ENCODE measurements at places on chromosomes 1 and 21.

GRCh38 chr1:188295157-188295556, 1466.4 kb downstream of the PLA2G4A start:
- no peak for DNase-seq

DNA sequence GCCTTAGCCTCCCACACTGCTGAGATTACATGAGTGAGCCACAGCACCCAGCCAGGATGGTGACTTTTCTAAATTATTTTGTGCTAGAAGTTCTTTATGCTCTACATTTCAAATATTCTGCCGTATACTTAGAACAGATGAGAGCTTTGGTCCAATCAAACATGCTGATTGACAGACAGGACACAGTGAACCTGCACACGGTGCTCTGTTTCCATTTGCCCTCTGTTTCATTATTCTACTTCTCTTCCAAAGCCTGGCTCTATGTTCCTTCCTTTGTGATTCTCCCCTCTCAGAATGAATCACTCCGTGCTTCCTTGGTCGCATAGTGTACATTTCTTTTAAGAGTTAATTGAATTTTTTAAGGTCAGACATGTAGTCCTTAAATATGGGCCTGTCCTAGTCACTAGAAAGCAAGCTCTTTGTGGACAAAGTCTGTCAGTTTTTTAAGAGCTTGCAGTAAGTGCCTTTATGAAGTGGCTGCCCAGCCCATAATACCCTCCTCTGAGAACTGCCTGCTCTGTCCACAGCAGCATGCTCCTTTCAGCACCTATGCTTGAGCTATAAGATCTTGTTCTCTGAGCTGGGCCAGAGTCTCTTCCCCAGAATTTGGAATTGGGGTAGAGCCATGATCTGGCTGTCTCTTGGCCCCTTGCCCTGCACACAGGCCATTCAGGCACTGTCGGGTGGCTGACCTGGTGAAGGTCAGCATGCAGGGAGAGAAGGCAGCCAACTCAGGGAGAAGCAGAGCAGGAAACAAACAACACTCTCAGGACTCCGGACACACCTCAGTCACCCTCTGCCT, 66.8 kb upstream of the SLC44A3 start:
- DNase-seq, result no peak

GRCh38 chr1:30845904-30846290, 62.7 kb downstream of the SDC3 start:
- DNase-seq, result no peak

- DNase-seq, result no peak
These were observed 39.1 kb downstream of the IFI44 start for GRCh38 chr1:78688697-78689096.

DNA sequence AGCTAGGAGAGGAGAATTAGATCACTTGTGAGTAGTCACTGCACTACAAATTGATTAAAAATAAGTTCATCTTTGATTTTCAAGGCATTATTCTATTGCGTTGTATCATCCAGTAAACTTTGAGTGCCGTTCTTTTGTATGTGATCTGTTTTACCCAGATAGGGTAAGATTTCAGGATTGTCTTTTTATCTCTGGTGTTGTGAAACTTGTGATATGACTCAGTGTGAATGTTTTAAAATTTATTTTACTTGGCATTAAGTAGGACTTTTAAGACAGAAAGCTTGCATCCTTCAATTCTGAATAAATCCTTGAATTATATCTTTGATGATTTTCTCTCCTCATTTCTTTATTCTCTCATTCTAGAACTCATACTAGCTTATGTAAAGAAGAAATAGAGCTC, 93.3 kb upstream of the ADAMTS5 start:
- DNase-seq, result no peak

DNA sequence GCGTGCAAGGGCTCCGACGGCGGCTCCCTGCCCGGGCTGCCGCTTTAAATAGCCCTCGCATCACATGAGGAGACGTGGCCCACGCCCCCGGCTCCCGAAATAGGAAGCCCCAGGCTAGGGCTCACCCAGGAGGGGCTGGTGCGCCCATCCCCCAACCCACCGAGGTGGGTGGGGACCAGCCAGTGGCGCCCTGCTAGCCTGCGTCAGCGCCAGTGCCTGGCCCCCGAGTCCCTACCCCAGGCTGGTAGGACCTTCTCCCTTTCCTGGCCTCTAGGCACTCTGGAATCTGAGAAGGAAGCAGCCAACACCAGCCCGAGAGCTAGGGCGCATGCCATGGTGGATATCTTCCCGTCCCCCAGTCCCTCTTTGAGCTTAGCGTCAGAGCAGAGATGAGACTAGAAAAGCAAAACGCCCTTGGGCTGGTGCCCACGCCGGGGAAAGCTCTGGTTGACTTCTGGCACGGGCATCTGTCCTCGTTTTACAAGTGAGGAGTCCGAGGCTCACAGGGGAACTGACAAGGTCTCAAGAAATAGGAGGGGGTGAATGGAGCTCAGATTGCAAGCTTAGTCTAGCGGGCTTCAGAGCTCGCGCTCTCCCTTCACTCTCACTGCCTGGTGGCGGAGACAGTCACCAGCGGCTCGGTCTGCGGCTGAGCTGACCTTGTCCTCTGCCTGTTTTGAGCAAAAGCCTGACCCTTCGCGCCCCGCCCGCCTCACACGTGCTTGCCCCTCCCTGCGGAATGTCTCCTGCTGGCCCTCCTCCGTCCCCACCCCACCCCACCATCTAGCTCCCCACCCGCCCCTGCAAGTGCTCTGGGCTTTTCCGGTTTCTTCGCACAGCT, at the start of gene FABP3:
FABP3 (minus strand) TSS at position 21 of the 841 bp plus-strand sequence. CDS start 62 bp downstream, outside the sequence.
- no peak for DNase-seq

- no peak for DNase-seq
These were observed 197.7 kb upstream of the DUSP10 start for GRCh38 chr1:221939607-221940006.

GRCh38 chr1:50493710-50494109, 70.5 kb upstream of the DMRTA2 start:
- no peak for DNase-seq

DNA sequence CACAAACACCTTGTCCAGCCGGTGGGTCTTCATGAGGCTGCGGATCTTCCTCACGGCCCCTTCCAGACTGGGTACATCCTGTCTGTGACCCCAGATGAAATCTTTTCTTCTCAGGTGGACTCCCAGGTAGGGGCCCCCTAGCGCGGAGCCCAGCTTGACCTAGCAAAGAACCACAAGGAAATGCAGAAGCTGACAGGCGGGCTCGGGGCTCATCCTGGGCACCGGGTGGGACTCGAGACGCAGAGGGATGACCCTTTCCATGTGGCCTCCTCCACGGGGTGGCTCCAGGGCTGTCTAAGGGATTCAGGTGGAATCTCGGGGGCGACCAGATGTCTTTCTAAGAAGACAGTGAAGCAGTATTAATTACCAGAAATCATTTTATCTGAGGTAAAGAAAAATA, 17.8 kb downstream of the POFUT2 start:
- DNase-seq, result no peak

- DNase-seq, result no peak
These were observed 78.0 kb downstream of the MEGF6 start for GRCh38 chr1:3533067-3534048.

DNA sequence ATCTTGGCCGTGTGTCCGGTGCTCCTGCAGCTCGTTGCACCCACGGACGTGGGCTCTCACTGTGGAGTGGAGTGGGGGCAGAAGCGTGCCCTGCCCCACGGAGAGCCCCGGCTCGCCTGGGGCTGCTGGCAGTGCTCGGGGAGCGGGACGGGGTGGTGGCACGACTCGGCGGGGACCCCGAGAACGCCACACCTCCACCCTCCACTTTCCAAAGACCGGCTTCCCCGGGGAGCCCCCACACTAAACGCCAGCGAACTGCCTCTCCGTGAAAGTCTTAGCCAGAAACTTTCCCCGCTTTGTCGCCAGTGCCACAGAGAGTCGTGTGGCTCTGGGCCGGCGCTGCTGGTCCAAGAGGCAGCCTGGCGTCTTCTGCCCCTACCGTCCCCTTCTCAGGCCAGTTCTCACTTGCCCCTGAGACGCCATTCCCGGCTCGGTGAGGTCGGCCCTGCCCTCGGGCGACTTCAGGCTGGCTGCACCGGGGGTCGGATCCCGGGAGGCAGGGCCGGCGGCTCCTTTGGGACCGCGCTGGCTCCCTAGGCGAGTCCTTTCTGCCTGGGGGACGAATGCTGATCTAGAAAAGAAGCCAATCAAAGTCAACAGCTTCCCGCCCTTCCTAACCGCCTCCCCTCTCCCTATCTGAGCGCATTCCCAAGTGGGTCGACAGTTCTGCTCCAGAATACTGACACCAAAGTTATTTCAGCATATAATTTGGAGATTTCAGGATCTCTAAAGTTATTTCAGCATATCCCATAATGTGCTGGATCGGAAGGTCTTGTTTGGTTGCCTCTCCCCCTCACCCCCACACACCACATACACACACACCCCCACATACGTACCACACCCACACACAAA, 2.6 kb upstream of the SAMD13 start:
- DNase-seq, result no peak

DNA sequence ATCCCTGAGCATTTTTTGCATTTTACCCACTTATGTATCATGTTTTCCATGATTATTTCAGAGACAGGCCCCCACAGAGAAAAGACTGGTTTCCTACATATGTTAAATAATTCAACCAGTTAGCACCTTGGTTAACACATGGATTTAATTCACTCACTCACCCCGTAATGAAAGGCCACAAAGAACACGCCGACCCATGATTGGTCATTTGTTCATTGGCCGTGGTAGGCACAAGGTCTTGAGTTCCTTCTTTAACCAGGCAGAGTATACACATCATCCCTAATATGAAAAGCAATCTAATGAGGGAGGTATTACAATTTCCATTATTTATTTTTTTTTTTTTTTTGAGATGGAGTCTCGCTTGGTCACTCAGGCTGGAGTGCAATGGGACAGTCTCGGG, 50.6 kb downstream of the RPS6KA1 start:
- no peak for DNase-seq

GRCh38 chr1:20194224-20194623, 7.9 kb upstream of the PLA2G2C start:
- no peak for DNase-seq

DNA sequence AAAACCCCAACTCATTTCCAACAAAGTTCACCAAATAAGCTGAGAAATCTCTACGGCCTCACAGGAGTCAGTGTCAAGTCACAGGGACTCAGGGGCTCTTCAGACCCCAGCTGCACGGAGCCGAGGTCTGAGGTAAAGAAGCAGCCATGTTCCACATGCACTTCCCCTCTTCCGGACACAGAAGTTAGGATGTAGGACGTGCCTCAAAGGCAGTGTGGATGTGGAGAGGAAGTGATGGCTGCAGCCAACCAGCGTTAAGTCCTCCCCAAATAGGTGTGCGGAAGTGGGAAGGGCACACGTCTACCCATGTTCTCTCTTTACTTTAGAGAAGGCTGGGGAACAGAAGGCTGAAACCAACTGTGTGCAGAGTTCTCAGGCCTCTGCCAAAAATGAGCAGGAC, 14.6 kb upstream of the NCF2 start:
- no peak for DNase-seq

- DNase-seq, result no peak
These were observed 86.2 kb upstream of the WDR26 start for GRCh38 chr1:224520808-224521207.

GRCh38 chr1:199291022-199291740, 652.3 kb downstream of the PTPRC start:
- DNase-seq, result no peak

DNA sequence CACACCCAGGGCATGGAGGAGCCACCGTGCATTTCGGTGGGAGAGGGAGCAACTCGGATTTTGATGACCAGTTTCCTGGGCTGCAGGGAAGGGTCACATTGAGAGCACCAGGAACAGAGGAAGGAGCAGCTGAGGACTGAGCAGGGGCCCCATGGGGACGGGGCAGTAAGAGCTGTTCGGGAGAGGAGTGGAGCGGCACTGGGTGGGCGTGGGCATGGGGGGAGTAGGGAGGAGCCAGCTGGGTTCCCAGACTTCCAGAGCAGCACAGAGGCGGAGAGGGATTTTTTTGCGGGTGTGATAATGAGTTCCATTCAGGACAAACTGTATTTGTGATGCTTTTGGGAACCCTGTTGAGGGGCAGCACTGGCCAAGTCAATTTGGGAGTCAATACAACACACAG, 17.4 kb upstream of the GPR153 start:
- no peak for DNase-seq

DNA sequence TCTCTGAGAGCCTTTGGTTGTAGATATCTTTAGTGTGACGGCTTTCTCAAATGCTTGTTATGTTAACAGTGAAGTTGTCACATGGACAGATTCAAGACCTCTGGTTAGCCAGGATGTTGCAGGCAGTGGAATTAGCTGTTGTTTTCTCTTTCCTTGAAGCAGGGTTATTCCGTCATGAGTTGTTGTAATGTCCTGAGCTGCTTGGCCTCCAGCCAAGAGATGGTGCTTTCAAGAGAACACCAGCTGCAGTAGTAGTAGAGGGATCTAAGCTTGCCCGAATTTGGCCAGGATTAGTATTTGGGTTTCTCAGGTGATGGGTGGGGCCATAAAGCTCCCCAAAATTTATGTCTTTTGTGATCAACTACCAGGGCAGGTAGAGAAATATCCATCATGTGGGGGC, 13.4 kb downstream of the KCNE1 start:
- DNase-seq, result no peak

DNA sequence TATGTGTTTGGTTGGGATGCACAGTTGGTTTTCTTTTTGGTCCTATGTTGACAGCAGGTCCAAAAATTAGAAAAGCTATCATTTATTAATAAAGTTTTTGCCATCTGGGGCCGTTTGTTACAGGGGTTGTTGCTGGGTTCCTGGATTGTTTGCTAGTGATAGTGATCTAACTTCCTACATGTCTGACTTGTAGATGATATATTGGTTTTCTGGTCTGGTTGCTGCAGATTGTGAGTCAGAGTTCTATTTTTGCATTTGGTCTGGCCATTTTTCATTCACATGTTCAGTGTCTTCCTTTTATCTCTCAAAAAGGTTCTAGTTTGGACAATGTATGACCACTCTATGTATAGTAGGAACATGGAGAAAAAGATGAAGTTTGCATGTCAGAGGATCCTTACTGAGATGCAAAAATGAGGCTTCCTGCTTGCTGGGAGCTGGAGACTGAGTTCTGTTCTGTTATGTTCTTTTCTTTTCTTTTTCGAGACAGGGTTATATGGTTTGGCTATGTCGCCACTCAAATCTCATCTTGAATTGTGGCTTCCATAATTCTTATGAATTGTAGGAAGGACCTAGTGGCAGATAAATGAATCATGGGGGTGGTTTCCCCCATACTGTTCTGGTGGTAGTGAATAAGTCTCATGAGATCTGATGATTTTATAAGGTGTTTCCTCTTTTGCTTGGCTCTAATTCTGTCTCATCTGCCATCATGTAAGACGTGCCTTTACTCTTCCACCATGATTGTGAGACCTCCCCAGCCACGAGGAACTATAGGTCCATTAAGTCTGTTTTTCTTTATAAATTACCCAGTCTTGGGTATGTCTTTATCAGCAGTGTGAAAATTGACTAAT, 4.2 kb upstream of the NVL start:
- no peak for DNase-seq

GRCh38 chr1:241825581-241825980, 22.4 kb upstream of the EXO1 start:
- DNase-seq, result no peak

- no peak for DNase-seq
These were observed 33.9 kb downstream of the ETS2 start for GRCh38 chr21:38839328-38840286.

GRCh38 chr1:41950820-41951219, 32.1 kb upstream of the HIVEP3 start:
- no peak for DNase-seq

GRCh38 chr1:64055310-64055709, 148.1 kb upstream of the UBE2U start:
- no peak for DNase-seq

GRCh38 chr21:31732597-31733550, 956 bp upstream of the SCAF4 start:
- peak; percentile 1 for DNase-seq

GRCh38 chr1:81125672-81126071, 675.1 kb upstream of the ADGRL2 start:
- DNase-seq, result no peak

GRCh38 chr1:53837646-53837923, 511 bp downstream of the NDC1 start:
- no peak for DNase-seq

All from CD8-positive, alpha-beta memory T cell (primary cell).